Activated CD8-positive, alpha-beta T cell treated with anti-CD3 and anti-CD28 coated beads for 36 hours (primary cell): ENCODE measurements at places on chromosomes 4 and X. TPM values are rescaled to one million over a fixed set of nuclear protein-coding genes. Genes with fewer than 3 reads are reported as not detected.

DNA sequence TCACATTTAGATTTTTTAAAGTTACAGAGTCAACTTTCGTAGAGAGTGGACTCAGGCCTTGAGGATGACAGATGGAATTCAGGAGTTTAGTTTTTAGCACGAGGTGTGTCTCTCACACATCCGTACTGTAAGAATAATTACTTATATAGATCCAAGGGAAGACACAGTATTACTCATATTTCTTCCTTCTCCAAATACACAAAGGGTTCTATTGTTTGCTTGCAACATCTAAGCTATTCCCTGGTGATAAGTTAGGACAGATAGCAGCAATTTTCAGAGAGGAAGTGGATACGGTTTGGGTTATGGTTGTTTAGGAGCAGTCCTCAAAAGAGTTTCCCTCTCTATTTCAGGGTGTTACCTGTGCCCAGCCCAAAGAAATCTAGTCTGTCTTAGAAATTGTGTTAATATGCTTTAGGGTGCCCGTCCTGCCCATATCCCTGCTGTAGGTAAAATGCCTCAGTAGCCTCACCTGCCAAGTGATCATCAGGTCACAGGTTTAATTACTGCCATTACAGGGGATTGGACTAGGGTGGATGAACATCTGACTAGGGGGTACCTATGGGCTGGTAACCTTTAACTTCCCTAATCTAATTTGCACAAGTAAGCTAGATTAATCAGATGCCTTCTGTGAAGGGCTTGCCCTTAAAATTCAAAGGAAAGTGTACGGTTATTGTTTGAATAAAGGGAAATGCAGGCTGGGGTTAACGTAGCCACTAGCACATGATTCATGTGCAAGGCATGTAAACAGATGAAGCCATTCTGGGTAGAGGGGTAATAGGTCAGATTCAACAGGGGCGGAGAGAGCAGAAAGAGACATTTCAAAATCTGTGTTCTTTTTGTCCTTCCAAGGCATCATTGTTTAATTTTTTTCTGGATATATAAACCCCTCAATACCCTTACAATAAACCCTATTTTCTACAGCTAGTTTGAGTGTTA, 8.7 kb upstream of the PPP3CA start:
- no peak overlapping the region for H3K4me3 ChIP-seq
- no peak for DNase-seq
- no peaks in the 10 kb centered on the region for H3K4me1 ChIP-seq
- no peak overlapping the region for H3K27ac ChIP-seq
- no peaks in the 10 kb centered on the region for H3K36me3 ChIP-seq

- H3K4me1 ChIP-seq: peaks cover 3% of the 10 kb centered on the region
- H3K27me3 ChIP-seq: no peaks in the 10 kb centered on the region
- H3K27ac ChIP-seq: no peak overlapping the region
- DNase-seq: no peak
- no peak overlapping the region for H3K4me3 ChIP-seq
Observed at GRCh38 chr4:1970926-1971325, 37.8 kb downstream of the NELFA start.

GRCh38 chr4:24594887-24595286, 10.5 kb upstream of the DHX15 start:
- H3K4me3 ChIP-seq: no peak overlapping the region
- H3K36me3 ChIP-seq: peaks cover 4% of the 10 kb centered on the region
- no peak overlapping the region for H3K27ac ChIP-seq
- DNase-seq: no peak
- peaks cover 7% of the 10 kb centered on the region for H3K27me3 ChIP-seq

DNA sequence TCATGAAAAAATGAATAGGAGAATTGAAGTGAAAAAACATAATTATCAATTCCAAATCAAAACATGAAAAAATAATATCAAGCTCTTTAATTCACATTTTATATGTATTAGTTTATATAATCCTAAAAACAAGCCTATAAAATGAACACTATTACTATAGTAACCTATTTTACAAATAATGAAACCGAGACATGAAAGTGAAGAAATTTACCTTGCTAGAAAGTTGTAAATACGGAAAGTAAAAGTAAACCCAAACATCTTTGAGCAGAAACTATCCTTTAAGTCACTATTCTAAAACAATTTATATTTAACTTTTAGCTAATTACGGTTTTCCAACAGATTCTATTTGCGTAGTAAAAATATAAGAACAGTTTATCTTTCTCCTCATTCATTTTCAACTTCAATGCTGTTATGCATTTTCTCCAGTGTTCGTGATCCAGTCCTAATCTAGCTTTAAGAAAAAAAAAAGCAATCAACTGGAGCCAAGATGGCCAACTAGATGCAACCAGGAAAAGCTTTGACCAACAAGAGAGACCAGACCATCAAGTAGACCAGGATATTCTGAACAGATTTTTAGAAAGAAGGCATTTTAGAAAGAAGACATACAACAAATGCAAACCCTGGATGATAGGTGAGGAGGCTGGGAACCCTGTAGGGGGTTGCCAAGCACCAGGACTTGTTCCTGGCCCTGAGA, 67.0 kb downstream of the DDX53 start:
- H3K27ac ChIP-seq: no peak overlapping the region
- H3K4me3 ChIP-seq: no peak overlapping the region
- no peak for DNase-seq
- H3K36me3 ChIP-seq: no peaks in the 10 kb centered on the region
- H3K27me3 ChIP-seq: no peaks in the 10 kb centered on the region

DNA sequence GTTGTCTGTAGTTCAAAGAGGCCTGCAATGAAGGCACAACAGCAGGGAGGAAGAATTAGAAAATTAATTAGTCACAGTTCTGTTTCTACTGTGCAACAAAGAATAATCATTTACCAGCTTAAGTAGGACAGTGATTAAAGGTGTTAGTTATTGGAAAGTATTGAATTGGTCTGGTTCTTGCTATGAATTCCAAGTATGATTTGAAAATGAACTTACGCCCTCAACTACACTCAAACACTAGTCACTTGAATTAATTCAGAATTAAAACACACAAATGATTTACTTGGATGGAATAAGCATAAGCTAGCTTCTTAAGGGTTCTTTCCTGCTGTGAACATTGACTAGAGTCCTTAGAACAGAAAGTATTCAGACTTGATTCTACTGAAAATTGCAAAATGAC, 69.9 kb upstream of the EXOC1L start:
- H3K4me1 ChIP-seq: no peaks in the 10 kb centered on the region
- H3K27ac ChIP-seq: no peak overlapping the region
- DNase-seq: no peak
- H3K36me3 ChIP-seq: no peaks in the 10 kb centered on the region
- H3K4me3 ChIP-seq: no peak overlapping the region

DNA sequence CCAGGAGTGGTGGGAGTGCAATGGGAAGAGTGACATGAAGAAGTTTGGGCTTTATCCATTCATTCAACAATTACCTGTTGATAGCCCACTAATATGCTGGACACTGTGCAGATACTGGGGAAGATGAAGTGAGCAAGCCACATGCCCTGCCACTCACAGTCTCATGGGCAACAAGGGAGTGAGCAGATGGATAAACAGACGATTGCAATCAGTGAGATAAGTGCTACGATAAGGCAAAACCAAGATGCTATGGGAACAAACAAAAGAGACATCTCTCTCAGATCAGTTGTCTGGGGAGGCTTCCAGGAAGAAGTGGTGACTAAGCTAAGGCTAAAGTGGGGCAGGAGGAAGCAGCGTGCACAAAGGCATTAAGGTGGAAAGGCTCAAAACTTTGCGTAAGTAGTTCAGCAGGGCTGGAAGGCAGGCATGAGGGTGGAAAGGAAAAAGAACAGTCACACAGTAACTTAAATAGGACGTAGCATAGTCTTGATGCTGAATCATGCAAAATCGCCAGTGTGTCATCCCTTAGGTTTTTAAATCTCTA, 31.7 kb downstream of the GAB3 start:
- no peaks in the 10 kb centered on the region for H3K27me3 ChIP-seq
- peak overlapping the region; percentile 11 for H3K4me3 ChIP-seq
- DNase-seq: peak; percentile 59
- H3K36me3 ChIP-seq: peaks cover 4% of the 10 kb centered on the region
- H3K4me1 ChIP-seq: peaks cover 49% of the 10 kb centered on the region

GRCh38 chr4:127533028-127533700, 99.6 kb upstream of the INTU start:
- DNase-seq: no peak
- no peaks in the 10 kb centered on the region for H3K36me3 ChIP-seq
- no peak overlapping the region for H3K4me3 ChIP-seq
- H3K27ac ChIP-seq: no peak overlapping the region
- H3K4me1 ChIP-seq: no peaks in the 10 kb centered on the region
- peaks cover 5% of the 10 kb centered on the region for H3K27me3 ChIP-seq

- peaks cover 31% of the 10 kb centered on the region for H3K4me1 ChIP-seq
- no peak overlapping the region for H3K4me3 ChIP-seq
- H3K27ac ChIP-seq: no peak overlapping the region
- H3K27me3 ChIP-seq: no peaks in the 10 kb centered on the region
- peak; percentile 51 for DNase-seq
Observed at GRCh38 chrX:48474127-48474526, 1.9 kb upstream of the FTSJ1 start.

DNA sequence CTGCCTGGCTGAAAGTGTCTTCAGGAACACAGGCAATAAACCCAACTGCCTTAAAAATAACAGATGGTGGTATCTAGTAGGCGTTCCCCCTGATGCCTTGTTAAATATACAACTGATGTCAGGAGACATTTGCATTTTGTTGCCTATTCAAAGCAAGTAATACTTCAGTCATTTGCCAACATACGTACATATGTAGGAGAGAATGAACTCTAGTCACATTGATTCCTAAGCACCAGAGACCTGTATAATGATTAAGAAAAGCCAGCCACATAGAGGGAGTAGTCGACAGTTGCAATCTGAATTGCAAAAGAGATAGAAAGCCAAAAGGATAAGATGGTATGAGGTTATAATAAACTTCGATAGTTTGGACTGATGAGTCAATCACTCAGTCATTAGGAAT, 191.0 kb upstream of the EMCN start:
- no peaks in the 10 kb centered on the region for H3K36me3 ChIP-seq
- no peak overlapping the region for H3K4me3 ChIP-seq

GRCh38 chr4:95431678-95432077, 117.1 kb downstream of the UNC5C start:
- DNase-seq: no peak
- H3K27ac ChIP-seq: no peak overlapping the region
- H3K27me3 ChIP-seq: peaks cover 4% of the 10 kb centered on the region
- H3K4me3 ChIP-seq: no peak overlapping the region

- no peaks in the 10 kb centered on the region for H3K36me3 ChIP-seq
- no peak for DNase-seq
- no peak overlapping the region for H3K27ac ChIP-seq
Observed at GRCh38 chr4:59175617-59176016, 2024.5 kb upstream of the ADGRL3 start.

DNA sequence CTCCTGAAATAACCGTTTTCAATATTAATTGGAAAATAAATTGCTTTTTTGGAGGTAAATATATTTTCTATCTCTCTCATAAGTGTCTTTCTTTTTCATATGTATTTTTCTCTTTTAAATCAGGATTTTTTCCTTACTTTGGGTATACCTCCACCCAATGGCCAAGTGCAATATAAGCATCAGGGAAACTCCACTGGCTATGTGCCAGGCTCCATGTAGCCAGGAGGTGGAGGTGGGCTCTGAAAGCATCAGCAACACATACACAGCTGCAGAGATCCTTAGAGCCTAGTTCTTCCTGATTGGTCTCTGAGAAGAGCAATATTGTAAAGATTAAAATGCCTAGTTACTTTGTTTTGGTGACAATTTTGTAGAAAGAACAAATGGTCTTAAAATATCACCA, 3.4 kb downstream of the GABRA2 start:
- H3K36me3 ChIP-seq: no peaks in the 10 kb centered on the region
- no peak overlapping the region for H3K4me3 ChIP-seq
- peaks cover 7% of the 10 kb centered on the region for H3K4me1 ChIP-seq
- DNase-seq: no peak
- peaks cover 26% of the 10 kb centered on the region for H3K27me3 ChIP-seq

GRCh38 chrX:34770511-34770910, 113.4 kb upstream of the TMEM47 start:
- H3K27ac ChIP-seq: no peak overlapping the region
- H3K4me3 ChIP-seq: no peak overlapping the region
- H3K27me3 ChIP-seq: no peaks in the 10 kb centered on the region
- DNase-seq: no peak
- no peaks in the 10 kb centered on the region for H3K36me3 ChIP-seq

- H3K4me3 ChIP-seq: no peak overlapping the region
- peaks cover 2% of the 10 kb centered on the region for H3K36me3 ChIP-seq
- H3K4me1 ChIP-seq: peaks cover 4% of the 10 kb centered on the region
- no peak overlapping the region for H3K27ac ChIP-seq
- no peaks in the 10 kb centered on the region for H3K27me3 ChIP-seq
Observed at GRCh38 chr4:69849969-69850368, 10.0 kb downstream of the SULT1E1 start.

GRCh38 chrX:76029385-76029784, 143.5 kb upstream of the PBDC1 start:
- DNase-seq: no peak
- H3K27ac ChIP-seq: no peak overlapping the region
- no peaks in the 10 kb centered on the region for H3K4me1 ChIP-seq
- H3K27me3 ChIP-seq: no peaks in the 10 kb centered on the region

GRCh38 chr4:159366966-159367780, 264.3 kb downstream of the RAPGEF2 start:
- H3K27ac ChIP-seq: no peak overlapping the region
- no peaks in the 10 kb centered on the region for H3K4me1 ChIP-seq
- H3K4me3 ChIP-seq: no peak overlapping the region

- H3K27me3 ChIP-seq: no peaks in the 10 kb centered on the region
- H3K4me1 ChIP-seq: peaks cover 26% of the 10 kb centered on the region
- no peak for DNase-seq
- peak overlapping the region; percentile 59 for H3K27ac ChIP-seq
- no peak overlapping the region for H3K4me3 ChIP-seq
Observed at GRCh38 chr4:113607998-113608397, 153.5 kb downstream of the CAMK2D start.

DNA sequence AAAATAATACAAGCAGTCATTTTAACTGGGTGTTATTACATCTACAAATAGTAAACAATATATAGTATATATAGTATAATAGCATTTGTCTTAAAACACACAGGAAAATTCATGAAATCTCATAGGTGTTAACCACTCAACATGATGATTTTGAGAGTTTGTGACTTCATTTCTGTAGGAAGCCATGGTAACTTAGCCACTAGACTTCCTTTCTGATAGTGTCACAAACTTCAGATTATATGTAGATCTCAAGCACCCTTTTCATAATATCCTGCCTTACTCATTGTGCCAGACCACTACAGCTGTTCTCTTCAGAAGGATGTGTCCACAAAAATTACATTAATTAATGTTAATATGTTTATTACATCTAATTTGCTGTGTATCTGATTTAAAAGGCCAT, 1250.6 kb downstream of the ADGRL3 start:
- H3K4me3 ChIP-seq: no peak overlapping the region
- no peak for DNase-seq
- H3K27ac ChIP-seq: no peak overlapping the region
- no peaks in the 10 kb centered on the region for H3K36me3 ChIP-seq
- H3K4me1 ChIP-seq: no peaks in the 10 kb centered on the region
- no peaks in the 10 kb centered on the region for H3K27me3 ChIP-seq

- H3K27ac ChIP-seq: no peak overlapping the region
- no peak overlapping the region for H3K4me3 ChIP-seq
- no peaks in the 10 kb centered on the region for H3K27me3 ChIP-seq
- peaks cover 67% of the 10 kb centered on the region for H3K36me3 ChIP-seq
- no peak for DNase-seq
- H3K4me1 ChIP-seq: no peaks in the 10 kb centered on the region
Observed at GRCh38 chrX:1440506-1440905, 12.2 kb downstream of the ASMTL start.

Gene ZCCHC4
- 12.8 TPM for total RNA-seq

Gene CLCN4
- not detected for total RNA-seq

Gene PRDM8
- total RNA-seq: 2.8 TPM

Gene MGARP
- total RNA-seq: 0.32 TPM

Gene LSM6
- total RNA-seq: 61.7 TPM

Gene SMIM10L2A
- 0.22 TPM for total RNA-seq

Gene FGD1
- 0.07 TPM for total RNA-seq

Gene CXorf49
- not detected for total RNA-seq

Gene STAG2
- total RNA-seq: 98.4 TPM

Gene TMEM271
- not detected for total RNA-seq

Gene SMIM31
- total RNA-seq: not detected
